ENCODE measurements at places on chromosomes 3 and 15.
A peak's percentile ranks its signal among the peaks of the same experiment; 100 is the strongest.

DNA sequence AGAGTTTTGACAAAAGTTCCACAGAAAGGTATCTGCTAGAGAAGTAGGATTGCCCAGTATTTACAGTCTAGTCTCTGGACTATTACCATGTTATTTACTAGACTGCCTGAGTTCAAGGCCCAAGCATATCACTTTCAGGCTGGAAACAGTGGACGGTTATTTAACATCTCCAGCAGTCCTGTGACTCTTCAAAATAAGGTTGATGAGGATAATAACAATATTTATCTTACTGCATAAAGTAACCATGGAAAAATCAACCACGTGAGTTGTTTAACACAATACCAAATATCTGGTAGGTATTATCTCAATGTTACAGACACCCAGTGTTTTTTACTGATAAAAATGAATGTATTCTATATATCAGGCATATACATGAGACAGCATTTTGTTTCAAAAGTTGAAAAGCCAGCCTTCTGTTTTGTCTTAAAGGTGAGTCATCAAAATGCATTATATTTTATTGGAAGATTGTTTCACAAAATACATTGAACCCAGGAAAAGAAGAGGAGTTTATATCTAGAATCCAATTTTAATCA lies 535.8 kb downstream of the TBL1XR1 start:
- no peak for DNase-seq

- no peak for DNase-seq
Observed at GRCh38 chr3:69212411-69213160, 90.2 kb upstream of the LMOD3 start.

DNA sequence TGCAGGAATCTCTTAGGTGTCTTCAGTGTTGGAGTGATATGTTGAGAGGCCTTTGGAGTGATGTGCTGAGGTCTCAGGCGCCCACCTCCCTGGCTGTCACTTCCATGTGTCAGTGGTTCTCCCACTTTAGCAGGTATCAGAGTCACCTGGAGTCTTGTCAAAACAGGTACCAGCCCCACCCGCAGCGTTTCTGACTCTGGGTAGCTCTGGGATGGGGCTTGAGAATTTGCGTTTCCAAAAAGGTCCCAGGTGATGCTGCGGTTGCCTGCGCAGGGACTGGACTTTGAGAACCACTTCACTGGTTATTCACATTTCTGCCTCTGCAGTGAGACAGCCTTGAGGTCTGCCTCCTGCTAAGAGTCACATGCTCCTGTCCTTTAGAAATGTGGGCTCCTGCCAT lies 15.5 kb downstream of the UMPS start:
- no peak for DNase-seq

DNA sequence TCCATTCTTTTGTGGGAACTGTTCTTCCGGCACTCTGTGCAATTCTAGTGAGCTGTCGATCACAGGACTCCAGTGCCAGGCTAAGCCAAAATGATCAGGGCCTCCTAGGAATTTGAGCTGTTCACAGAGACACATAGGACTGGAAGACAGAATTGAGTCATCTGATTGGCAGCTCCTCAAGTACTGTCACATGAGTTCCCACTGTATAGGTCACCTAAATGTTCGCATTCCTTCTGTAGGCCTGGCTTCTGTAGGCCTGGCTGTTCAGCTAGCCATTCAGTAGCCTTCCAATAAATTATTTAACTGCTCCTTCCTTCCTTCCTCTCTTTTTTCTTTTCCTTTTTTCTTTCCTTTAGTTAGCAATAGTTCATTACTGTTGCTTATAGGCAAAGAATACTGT lies 4.3 kb downstream of the PROS1 start:
- no peak for DNase-seq

DNA sequence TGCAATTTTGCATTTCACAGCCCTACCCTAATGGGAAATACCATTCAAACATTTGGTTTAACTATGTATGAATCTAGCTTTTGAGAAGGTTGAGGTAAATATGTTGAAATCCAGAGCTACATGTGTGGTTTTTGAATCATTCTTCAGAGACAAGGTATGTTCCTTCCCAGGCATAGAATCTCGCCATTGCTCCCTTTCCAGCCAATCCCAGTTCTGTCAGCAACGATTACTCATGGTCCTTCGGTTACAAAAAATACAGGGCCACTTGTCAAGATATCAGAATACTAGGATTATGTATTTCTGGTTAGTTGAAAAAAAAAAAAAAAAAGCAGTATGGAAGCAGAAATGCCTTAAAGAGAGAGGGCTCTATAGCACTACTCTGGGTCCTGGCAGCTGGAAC lies 182.4 kb downstream of the RBMS3 start:
- no peak for DNase-seq

- DNase-seq = no peak
Observed at GRCh38 chr15:27824841-27825422, 274.2 kb downstream of the OCA2 start.

GRCh38 chr3:100231668-100232067 lies 29.1 kb upstream of the TBC1D23 start:
- DNase-seq = no peak

DNA sequence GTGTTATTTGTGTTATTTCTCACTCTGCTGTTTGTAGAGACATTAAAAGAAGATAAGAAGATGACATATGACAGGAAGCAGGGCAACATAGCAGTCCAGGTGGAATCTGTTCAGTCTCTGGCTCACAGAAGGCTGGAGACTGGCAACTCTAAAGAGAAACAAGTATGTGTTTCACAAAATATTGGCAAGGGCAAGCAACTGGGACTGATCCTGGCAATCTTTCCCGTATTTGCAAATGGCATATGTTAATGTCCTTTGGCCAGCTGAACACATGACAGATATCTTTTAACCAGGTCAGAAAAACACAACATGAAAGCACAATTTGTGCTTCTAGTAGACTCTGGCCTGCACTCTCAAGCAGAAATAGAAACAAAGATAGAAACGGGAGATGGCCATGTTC lies 1354.1 kb upstream of the EPHA6 start:
- no peak for DNase-seq

DNA sequence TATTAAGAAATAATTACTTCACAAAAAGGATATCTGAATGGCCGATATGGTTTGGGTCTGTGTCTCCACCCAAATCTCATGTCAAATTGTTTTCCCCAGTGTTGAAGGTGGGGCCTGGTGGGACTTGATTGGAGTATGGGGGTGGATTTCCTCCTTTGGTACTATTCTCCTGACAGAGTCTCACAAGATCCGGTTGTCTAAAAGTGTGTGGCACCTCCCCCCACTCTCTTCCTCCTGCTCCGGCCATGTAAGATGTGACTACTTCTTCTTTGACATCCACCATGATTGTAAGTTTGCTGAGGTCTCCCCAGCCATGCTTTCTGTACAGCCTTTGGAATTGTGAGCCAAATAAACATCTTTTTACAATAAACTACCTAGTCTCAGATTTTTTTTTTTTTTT lies 34.5 kb downstream of the ZBTB11 start:
- no peak for DNase-seq

- no peak for DNase-seq
Observed at GRCh38 chr15:90889736-90890456, 5.6 kb downstream of the FES start.

DNA sequence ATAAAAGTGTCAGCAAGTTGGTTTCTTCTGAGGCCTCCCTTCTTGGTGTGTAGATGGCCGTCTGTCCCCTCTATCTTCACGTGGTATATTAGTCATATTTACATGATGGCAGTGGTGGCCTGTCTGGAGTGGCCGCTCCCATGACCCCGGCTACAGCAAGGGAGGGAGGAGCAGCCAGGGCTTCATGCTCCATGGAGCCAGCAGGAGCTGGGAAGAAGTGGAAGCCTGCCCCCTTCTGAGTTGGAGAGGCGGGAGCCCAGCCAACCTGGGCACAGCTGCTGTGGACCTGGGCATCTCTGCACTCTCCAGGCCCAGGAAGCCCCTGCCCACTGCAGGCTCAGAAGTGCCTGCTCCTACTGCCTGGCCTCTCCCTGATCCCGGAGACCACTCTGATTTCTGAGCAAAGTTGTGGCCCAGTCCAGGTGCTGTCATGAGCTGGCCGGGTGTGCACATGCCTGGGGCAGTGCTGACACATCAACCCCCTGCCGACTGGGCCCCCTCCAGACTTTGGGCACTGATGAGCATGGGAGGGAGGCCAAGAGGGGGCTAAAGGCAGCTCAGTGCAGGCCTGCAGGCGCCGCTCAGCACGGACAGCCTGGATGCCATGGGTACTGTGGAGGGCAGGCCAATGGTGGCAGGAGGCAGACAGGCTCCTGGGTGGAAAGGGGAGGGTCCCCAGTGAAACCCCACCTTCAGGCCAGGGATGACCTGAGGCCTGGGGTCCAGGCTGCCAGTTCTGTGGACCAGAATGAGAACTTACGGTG lies 84.8 kb downstream of the SERPINI1 start:
- DNase-seq = no peak

DNA sequence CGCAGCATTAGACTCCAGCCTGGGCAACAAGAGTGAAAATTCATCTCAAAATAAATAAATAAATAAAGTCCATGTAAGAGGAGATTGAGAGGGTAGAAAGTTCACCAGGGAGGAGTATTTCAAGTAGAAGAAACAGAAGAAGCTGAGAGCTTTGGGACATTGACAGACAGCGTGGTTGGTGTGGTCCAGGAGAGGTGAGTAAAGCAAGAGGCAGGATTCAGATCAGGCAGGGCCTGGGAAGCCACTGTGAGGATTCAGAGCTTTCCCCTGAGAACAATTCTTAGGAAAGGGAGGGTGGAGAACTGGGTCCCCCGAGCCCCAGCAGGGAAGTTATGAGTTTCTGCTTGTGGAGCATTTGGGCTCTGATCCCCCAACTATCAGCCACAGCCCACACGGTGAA lies 54.2 kb upstream of the AMOTL2 start:
- no peak for DNase-seq

- DNase-seq = no peak
Observed at GRCh38 chr3:8436661-8437287, 64.8 kb upstream of the LMCD1 start.

GRCh38 chr3:149657321-149657925 lies 402 bp downstream of the WWTR1 start:
- no peak for DNase-seq

DNA sequence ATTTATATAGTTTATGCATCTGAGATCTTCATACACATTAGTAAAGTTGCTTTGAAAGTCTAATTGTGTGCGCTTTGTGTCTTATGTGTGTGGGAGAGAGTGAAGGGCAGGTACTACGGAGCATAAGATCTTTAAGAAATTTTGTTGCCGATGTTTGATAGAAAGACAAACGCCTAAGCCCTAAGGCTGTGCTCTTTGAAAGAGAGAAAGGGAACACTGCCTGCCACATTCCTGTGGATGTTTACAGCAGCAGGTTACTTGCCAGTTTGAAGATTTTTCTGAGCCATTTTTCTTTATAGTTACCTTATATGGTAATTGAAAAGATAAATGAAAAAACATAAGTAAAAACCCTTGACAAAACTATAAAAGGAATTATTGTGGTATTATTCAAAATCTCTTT lies 17.0 kb downstream of the DTWD1 start:
- no peak for DNase-seq

DNA sequence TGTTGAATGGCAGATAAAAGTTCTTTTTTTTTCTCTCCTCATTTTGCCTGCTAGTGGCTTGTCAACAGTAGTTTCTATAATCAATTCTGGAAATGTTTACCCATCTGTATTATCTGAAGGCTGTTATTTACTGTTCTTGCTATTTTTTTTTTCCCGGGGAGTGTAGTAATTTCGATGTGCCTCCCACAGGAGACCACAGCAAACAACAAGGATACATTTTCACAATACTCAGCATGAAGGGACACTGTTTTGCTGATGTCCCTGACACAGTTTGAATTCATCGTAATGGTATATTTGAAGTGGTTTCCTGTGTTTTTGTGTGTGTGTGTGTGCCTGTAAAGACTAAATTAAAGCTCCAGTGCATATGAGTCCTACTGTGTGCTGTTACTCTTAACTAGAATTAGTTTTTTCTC lies 92.1 kb upstream of the ICE2 start:
- DNase-seq = no peak

DNA sequence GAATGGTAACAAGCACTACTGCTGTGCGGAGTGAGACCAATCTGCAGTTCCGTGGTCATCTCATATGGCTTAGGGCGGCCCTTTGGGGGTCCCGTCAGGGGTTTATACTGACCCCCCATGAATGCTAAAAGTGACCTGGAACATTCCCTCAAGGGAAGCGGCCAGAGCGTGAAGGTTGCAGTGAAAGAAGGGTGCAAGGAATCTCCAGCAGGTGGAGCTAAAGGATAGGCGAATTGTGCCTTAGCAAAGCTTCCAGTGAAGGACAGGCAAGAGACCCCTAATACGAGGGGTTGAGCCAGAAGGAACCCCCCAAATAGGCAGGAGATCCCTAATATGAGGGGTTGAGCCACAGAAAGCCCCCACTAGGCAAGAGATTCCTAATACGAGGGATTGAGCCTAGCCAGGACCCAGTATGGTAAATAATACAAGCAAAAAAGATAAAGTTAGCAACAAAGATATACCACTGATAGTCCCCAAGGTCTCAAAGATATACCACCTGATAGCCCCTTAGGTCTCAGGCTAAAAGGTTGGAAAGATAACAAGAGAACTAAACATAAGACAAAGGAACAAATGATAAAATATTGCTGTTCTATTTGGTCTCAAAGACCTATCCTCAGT lies 32.8 kb downstream of the ZNF589 start:
- peak; percentile 4 for DNase-seq

- no peak for DNase-seq
Observed at GRCh38 chr3:77040926-77041722, 1.2 kb downstream of the ROBO2 start.

DNA sequence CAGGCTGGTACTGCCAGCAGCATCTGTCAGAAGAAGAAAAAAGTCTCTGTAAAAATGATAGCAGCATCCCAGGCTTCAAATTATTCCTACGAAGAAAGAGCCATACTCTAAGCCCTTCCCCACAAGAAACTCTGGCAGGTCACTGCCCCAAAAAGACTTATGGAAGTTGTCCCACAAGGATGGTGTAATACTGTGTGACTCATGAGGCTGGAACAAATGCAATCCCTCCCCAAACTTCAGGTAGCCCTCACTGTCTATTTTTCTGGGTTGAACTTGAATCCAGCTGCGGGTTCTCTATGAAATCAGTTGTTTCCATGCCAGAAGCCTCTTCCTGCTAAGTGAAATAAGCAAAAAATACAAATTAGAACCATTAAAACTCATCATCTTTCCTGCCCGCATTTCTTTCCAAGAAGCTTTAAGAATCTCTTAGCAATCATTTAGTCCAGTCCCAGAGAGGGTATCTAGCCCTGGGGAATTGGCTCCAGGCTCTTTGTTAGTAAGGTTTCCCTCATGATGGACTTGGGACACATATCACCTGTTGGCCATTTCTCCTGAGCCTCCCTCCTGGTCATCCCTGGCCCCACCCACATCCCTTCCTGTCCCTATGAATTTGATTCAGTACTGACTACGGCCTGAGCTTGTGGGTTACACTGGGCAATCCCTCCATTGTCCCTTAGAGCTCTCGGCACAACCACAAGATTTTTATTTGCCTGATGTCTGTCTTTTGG lies 51.7 kb downstream of the FAM174B start:
- DNase-seq = no peak

- no peak for DNase-seq
Observed at GRCh38 chr3:128607710-128608048, 42.9 kb downstream of the RPN1 start.

GRCh38 chr3:120524171-120524923 lies 71.8 kb upstream of the NDUFB4 start:
- DNase-seq = no peak

All from NK-92 treated with Interleukin-12 subunit alpha and Interleukin-12 subunit beta, amount 100 ng/mL, for 24 hours (cell line).